Activated CD8-positive, alpha-beta T cell treated with anti-CD3 and anti-CD28 coated beads for 36 hours (primary cell): ENCODE measurements at places on chromosomes 13 and 19. TPM values are rescaled to one million over a fixed set of nuclear protein-coding genes. Genes with fewer than 3 reads are reported as not detected.

GRCh38 chr19:44806291-44806690, 2.6 kb upstream of the BCAM start:
- H3K4me3 ChIP-seq, result no peak overlapping the region
- no peaks in the 10 kb centered on the region for H3K36me3 ChIP-seq
- DNase-seq, result no peak
- H3K4me1 ChIP-seq, result no peaks in the 10 kb centered on the region

TTYH1 gene
- not detected for total RNA-seq

TPTE2 gene
- total RNA-seq, result 0.27 TPM

- no peaks in the 10 kb centered on the region for H3K36me3 ChIP-seq
- peaks cover 4% of the 10 kb centered on the region for H3K4me1 ChIP-seq
- DNase-seq, result no peak
- peaks cover 7% of the 10 kb centered on the region for H3K27me3 ChIP-seq
- H3K27ac ChIP-seq, result no peak overlapping the region
- H3K4me3 ChIP-seq, result no peak overlapping the region
These were observed 85.0 kb downstream of the TSHZ3 start for GRCh38 chr19:31264041-31264778.

GRCh38 chr19:17719730-17720400, 585 bp downstream of the MAP1S start:
- peak overlapping the region; percentile 82 for H3K4me3 ChIP-seq
- DNase-seq, result peak; percentile 64
- peak overlapping the region; percentile 59 for H3K27ac ChIP-seq
- peaks cover 18% of the 10 kb centered on the region for H3K36me3 ChIP-seq
- no peaks in the 10 kb centered on the region for H3K27me3 ChIP-seq
- peaks cover 33% of the 10 kb centered on the region for H3K4me1 ChIP-seq

- DNase-seq, result no peak
- H3K4me3 ChIP-seq, result no peak overlapping the region
- no peaks in the 10 kb centered on the region for H3K36me3 ChIP-seq
- no peak overlapping the region for H3K27ac ChIP-seq
- H3K27me3 ChIP-seq, result peaks cover 6% of the 10 kb centered on the region
- no peaks in the 10 kb centered on the region for H3K4me1 ChIP-seq
These were observed 39.4 kb downstream of the CELF5 start for GRCh38 chr19:3263866-3264265.
